Bronchial epithelial cell (primary cell): ENCODE measurements at places on chromosomes 16 and 17. TPM values are rescaled to one million over a fixed set of nuclear protein-coding genes. Genes with fewer than 3 reads are reported as not detected.

The TNFRSF17 gene
- total RNA-seq = not detected in 2 replicates

The PPP1R9B gene
- 16.6 and 17.4 TPM in 2 replicates for total RNA-seq

The LPO gene
- not detected in 2 replicates for total RNA-seq

The NXN gene
- 64.4 and 70.3 TPM in 2 replicates for total RNA-seq

The KRT33A gene
- total RNA-seq = 0.13 TPM in 1 of 2 replicates, not detected in the other

The HSPB9 gene
- total RNA-seq = not detected in 2 replicates

The ADGRG1 gene
- 21.1 and 45.3 TPM in 2 replicates for total RNA-seq

The YBX2 gene
- 0.26 and 1.0 TPM in 2 replicates for total RNA-seq

The METTL2A gene
- 21.3 and 30.0 TPM in 2 replicates for total RNA-seq

The IRX3 gene
- 2.1 and 6.0 TPM in 2 replicates for total RNA-seq

The ERI2 gene
- 16.6 and 25.6 TPM in 2 replicates for total RNA-seq

The HEATR9 gene
- not detected in 2 replicates for total RNA-seq

The SDK2 gene
- total RNA-seq = 2.1 and 5.5 TPM in 2 replicates

The TBC1D3L gene
- 2.6 and 3.1 TPM in 2 replicates for total RNA-seq

The WSCD1 gene
- 0.13 and 0.26 TPM in 2 replicates for total RNA-seq

The NPIPA2 gene
- 0.13 and 0.53 TPM in 2 replicates for total RNA-seq

The ENPP7 gene
- not detected in 2 replicates for total RNA-seq
